ENCODE measurements at places on chromosomes 6 and 20.

DNA sequence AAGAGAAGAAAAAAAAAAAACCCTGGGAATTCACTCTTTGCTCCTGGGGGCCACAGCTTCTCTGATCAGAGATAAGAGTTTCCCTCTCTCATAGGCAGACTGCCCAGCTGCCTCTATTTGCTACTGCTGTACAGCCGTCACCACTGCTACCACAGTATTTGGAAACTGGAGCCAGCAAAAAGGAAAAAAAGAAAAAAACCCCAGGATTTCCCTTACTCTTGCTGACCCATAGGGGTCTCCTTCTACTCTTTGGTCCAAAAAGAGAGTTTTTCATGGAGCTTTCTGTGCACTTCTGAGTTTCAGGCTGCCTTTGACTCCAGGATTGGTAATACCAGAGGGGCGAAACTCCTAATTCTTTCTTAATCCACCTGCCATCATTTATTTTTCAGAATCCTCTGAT lies 89.7 kb downstream of the MDGA1 start:
- peak; percentile 54 for DNase-seq

- DNase-seq = peak; percentile 48
Observed at GRCh38 chr20:48844996-48845395, 17.2 kb upstream of the PREX1 start.

DNA sequence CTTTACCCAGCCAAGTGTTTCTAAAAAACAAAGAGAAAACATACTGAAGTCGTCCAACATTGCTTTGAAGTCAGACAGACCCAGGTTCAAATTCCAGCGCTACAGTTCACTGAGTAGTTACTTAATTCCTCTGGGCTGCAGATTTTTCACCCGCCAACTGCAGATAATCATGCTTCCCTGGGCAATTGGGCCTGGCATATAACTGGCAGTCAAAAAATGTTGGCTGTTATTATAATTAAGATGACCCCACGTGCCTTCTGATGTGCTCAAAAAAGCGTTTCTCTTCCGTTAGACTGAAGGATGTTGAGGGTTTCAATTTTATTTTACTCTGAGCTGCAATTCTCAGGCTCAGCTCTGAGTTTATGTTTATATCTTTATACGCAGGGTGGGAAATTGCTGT lies 156.1 kb upstream of the CITED2 start:
- no peak for DNase-seq

GRCh38 chr6:113859349-113860180 lies 2.4 kb downstream of the MARCKS start:
- DNase-seq = peak; percentile 61

DNA sequence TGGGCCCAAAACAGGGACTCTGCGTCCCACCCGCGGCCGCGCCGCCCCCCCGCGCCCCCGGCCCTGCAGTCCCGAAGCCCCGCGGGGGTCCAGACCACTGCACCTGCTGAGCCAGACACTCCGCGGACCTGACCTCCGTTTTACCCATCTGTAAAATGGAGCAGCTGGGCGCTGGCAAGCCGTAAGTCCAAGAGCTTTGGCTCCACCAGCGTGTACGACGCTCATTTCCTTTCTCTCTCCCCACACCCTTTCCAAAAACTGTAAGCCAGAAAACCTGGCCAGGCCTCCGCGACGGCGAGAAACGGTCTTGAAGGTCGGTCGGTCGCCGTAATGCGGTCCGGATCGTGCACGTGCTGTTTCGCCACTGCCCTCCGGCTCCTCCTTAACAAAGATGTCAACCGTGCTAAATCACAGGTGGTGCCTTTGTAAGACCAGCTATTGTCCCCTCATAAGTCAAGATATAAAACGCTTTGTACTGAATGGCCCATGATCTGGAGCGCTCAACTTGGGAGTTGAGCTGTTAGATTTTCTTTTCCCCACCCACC lies 7.8 kb upstream of the NR2E1 start:
- DNase-seq = no peak

GRCh38 chr6:17392978-17393891 lies at the start of gene CAP2:
CAP2 (plus strand) TSS chr6:17393595; CDS start chr6:17421556, 27,961 bp downstream.
- peak; percentile 89 for DNase-seq

- no peak for DNase-seq
Observed at GRCh38 chr6:168514216-168514615, 73.2 kb downstream of the SMOC2 start.

GRCh38 chr6:3786141-3786540 lies 34.6 kb upstream of the PXDC1 start:
- DNase-seq = peak; percentile 31

DNA sequence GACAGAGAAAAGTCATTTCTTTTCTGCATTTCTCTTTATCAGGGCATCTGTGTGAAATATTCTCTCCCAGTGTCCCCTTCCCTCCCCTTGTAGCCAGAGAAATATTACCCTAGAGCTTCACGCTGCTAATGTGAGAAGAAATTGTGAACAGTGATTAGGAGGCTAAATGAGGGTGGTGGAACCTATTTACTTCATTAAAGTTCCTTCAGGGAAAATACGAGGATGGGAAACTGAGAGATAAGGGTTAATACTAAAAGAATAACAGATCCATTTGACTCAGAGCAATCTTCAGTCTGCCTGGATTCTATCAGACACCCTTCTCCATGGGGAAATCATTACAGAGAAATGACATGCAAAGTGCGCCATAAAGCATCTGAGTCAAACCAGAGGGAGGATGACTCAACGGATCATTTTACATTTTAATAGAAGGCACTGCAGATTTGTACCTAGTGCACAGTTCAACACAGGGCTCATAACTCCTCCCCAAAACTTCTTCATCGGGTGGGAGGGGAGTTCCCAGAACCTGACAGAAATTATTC lies 131.3 kb downstream of the GJA10 start:
- DNase-seq = peak; percentile 93

DNA sequence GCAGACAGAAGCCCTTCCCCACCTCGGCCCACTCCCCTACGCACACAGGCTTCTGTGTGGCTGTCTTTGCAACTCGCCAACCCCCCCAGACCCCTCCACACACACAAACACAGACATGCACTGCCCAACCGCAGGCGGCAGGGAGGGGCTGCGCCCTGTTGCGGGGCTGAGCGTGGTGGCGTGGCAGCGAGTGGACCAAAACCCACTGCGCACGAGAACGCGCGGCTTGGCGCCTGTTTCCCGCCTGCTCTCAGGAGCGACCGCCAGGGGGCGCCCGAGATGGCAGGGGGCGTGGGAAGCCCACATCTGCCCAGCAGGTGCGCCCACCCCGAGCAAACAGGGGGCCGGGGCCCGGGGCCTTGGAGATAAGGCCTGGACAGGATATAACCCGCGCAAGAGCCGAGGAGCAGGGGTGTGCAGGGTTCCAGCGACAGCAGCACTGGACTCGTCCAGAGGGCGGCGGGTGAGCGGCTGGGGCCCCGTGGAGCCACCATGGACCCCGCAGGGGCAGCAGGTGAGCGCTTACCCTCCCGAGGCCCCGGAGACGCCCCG lies at the start of gene RBPJL:
TSS of gene RBPJL (plus strand) at position 410 of the 552 bp plus-strand sequence. CDS start at position 493, 83 bp downstream.
- no peak for DNase-seq

DNA sequence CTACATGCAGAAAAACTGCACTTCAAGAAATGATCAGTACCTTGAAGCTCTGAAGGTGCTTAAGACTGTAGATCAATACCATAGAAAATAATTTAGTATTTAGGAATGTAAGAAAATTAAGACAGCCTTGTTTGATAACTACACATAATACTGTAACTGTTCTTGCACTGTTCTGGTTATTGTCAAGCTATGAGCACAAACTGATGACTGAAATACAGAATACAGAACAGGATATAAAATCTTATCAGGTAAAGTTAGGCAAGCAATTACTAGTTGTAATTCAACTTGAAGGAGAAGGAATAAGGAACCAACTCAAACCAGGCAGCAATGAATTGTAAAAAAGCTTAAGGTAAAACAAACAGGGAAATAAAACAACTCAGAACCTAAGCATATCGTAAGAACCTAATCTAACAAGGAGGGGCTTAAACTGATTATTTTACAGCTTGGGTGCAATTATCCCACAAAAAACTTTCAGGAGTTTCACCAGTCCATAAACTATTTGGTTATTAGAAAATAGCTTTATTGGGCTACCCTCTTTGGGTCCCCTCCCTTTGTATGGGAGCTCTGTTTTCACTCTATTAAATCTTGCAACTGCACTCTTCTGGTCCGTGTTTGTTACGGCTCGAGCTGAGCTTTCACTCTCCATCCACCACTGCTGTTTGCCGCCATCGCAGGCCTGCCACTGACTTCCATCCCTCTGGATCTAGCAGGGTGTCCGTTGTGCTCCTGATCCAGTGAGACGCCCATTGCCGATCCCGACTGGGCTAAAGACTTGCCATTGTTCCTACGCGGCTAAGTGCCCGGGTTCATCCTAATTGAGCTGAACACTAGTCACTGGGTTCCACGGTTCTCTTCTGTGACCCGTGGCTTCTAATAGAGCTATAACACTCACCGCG lies 97.7 kb downstream of the ATG5 start:
- no peak for DNase-seq

- no peak for DNase-seq
Observed at GRCh38 chr6:36235862-36236261, 34.0 kb upstream of the PNPLA1 start.

- DNase-seq = no peak
Observed at GRCh38 chr6:48110436-48111142, 408 bp downstream of the PTCHD4 start.

DNA sequence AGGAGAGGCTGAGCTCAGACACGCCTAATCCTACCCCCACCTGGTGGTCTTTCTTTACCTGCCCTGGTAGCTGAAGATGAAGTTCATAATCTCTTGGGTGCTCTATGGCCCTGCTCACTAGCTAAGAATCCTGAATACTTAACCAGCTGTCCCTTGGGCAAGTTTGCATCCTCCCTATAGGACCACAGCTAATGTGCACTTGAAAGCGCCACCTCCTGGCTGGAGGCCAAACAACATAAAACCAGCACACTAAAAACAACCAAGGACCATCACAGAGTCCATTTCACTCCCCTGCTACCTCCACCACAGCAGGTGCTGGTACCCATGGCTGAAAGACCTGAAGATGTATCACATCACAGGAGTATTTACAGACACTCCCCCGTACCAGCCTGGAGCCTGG lies 155.5 kb upstream of the SLC24A3 start:
- peak; percentile 1 for DNase-seq

- no peak for DNase-seq
Observed at GRCh38 chr6:40407239-40407638, 179.9 kb downstream of the LRFN2 start.

DNA sequence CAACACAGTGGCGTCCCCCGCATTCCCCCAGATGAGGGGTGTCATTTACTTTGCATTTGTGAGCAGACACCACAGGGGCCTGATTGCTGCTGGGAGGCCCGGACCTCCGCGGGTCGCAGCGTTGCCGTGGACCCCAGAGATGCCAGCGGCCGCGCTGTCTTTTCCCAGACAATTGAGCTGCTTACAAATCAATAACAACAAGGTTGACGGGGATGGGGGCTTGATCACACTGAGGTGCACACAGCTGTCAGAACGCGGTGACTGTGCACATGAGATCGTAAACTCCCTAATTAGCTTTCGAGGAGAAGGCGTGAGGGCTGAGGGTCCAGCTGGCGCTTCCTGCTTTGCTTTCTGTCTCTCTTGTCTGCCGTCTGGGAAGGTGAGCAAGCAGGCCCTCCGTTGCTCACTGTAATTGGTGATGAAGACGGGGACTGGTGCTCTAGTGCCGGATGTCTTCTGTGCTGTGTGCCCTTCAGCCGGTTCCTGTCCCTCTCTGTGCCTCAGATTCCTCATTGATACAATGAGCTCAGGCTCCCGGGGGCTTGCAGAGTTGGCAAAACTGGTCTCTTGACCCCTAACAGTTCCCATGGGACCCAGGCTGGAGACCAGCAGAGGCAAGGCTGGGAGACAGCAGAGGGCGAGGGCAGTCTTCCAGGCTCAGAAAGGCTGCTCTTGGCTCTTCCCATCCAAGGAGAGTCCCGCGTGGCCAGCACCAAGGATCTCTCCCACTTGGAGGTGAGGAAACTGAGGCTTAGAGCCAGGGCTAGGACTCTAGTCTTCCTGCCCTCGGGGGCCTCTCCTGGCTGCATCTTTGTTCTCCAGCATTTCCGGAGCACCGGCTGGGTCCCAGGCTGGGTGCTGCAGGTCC lies 126.0 kb upstream of the PMEPA1 start:
- no peak for DNase-seq

DNA sequence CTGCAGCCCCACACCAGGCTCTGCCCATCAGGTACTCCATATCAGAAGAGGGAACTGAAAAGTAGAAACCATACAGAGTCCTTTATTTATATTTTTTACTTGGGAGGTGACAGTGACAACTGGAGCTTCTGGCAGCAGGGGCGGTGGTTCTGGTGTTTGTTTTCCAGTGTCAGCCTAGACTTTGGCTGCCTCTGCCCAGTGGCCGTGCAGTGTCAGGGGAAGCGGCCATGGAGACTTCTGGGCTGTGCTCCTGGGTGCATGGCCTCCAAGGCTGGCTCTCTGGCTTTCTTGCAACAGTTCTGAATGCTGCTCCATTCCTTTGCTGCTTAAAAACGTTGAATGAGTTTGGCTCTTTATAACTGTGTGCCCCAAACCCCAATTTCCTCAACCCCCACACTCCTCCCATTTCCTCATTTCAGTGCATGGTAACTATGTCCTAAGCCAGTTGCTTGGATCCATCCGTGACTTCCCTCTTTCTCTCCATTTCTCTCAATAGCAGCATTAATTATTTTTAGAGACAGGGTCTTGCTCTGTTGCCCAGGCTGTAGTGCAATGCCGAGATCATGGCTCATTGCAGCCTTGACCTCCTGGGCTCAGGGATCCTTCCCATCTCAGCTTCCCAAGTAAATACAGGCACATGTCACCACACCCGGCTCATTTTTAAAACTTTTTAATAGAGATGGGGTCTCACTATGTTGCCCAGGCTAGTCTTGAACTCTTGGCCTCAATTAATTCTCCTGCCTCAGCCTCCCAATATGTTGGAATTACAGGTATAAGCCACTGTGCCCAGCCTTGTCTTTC lies 141.1 kb upstream of the SGK1 start:
- no peak for DNase-seq

DNA sequence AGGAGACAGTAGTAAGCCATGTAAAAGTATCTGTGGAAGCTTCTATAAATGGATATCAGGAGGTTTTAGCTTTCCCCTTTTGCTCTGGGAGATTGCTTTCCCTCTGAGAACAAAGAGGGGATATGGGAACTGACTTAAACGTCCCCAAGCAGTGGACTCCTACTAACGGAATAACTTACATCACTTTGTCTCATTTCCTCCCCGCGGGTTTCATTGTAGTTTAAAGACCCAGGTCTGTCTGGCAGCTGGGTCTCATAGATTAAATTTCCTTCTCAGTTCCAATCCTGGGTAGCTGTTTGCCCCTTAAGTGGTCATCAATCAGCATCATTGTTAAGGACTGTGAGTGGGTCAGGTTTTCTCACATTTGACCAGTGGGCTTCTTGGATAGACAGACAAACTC lies 68.7 kb downstream of the PLAGL1 start:
- DNase-seq = no peak

GRCh38 chr6:22468256-22468965 lies 101.0 kb upstream of the HDGFL1 start:
- DNase-seq = peak; percentile 33

GRCh38 chr6:140281767-140282166 lies 907.3 kb upstream of the CITED2 start:
- no peak for DNase-seq
